SW480 (cell line): ENCODE measurements at places on chromosomes 16 and 17.

DNA sequence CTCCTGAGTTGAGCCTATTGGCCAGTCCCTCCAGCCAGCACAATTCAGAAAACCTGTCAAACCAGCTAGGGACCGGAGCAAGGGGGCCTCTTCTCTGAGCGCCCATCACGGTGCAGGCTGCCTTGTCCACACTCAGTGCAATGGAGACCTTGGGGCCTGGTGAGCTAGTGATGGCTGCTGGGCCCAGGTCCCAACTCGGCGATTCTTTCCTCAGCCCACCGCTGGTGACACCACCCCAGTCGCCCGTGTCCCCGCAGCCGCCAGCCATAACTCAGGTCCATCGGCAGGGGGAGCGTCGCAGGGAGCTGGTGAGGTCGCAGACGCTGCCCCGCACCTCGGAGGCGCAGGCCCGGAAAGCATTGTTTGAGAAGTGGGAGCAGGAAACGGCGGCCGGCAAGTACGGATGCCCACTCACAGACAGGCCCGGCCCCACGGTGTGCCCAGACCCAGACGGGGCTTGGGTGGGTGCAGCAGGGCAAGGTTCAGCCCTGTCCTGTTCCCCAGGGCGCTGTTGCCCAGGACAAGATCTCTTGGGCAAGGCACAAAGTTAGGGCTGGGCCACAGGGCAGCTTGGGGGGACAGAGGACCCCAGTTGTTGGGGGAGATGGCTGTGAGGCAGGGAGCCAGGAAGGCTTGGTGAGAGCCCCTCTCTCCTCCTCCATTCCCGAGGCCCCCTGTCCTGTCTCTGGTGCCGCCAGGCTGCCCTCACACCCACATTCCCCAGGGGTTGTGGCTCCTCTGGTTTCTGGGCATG, 10.8 kb downstream of the SMTNL2 start:
- no peak for DNase-seq

GRCh38 chr17:75611851-75612429, 21.3 kb upstream of the SMIM5 start:
- DNase-seq: peak; percentile 90

GRCh38 chr17:63240106-63240505, 206.0 kb downstream of the CYB561 start:
- no peak for DNase-seq

- DNase-seq: no peak
Observed at GRCh38 chr16:57072616-57073275, 19.6 kb upstream of the CPNE2 start.

DNA sequence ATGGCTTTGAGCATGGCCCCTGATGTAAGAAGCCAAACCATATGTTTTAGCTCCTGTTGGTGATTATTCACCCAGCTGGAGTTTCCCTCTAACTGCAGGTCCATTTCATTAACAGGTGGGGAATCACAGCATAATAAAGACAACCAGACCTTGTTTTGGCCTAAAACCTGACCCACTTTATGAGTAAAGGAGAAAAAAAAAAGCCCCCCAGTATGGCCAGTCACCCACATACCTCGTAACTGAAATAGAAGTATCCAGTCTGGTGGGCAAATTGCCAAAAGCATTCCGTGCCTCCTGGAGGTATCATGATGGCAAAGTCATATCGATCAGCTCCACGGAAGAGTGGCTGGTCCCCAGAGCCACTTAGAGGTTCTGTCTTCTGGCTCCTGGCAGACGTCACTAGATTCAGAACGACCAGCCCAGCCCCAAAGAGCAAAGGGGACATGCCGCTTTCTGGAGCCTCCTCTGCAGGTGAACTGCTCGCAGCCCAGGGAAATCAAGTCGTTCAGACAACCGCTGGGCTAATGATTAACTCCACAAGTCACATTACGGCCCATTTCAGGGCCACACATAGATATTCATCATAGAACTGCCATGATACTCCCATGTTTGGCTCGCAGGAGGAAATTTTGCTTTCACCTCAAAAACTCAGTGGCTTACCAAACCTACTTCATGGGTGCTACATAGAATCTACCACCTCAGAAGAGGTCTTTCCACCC, at the start of gene TMED6:
Gene TMED6, minus strand, starts transcription at position 478 of the 719 bp plus-strand sequence. Its CDS starts 33 bp downstream, at position 445.
- DNase-seq: peak; percentile 78

GRCh38 chr16:78890373-78890895, 710.1 kb downstream of the MAF start:
- DNase-seq: no peak

DNA sequence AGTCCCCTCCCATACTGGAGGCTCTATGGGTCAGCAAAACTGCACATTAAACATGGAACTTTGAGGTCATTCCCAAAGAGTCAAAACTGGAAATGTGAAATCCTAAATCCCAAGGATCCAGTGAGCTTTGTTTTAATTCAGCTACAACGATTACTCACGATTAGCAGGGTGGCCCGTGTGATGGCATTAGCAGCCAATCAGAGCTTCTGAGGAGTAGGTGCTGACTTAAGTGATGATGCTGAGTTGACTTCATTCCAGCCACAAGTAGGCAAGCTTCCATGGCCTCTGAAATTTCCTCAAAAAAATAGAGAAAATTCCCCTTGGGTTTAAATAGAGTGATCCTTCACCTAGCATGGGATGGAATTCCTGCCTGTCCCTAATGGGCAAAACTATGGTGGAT, 28.1 kb upstream of the BEAN1 start:
- DNase-seq: no peak

- DNase-seq: peak; percentile 71
Observed at GRCh38 chr17:50297407-50297865, 23.2 kb downstream of the TMEM92 start.

GRCh38 chr16:1823821-1824220, 2.8 kb downstream of the HAGH start:
- DNase-seq: peak; percentile 39

- no peak for DNase-seq
Observed at GRCh38 chr16:57647136-57647875, 18.9 kb downstream of the ADGRG1 start.

DNA sequence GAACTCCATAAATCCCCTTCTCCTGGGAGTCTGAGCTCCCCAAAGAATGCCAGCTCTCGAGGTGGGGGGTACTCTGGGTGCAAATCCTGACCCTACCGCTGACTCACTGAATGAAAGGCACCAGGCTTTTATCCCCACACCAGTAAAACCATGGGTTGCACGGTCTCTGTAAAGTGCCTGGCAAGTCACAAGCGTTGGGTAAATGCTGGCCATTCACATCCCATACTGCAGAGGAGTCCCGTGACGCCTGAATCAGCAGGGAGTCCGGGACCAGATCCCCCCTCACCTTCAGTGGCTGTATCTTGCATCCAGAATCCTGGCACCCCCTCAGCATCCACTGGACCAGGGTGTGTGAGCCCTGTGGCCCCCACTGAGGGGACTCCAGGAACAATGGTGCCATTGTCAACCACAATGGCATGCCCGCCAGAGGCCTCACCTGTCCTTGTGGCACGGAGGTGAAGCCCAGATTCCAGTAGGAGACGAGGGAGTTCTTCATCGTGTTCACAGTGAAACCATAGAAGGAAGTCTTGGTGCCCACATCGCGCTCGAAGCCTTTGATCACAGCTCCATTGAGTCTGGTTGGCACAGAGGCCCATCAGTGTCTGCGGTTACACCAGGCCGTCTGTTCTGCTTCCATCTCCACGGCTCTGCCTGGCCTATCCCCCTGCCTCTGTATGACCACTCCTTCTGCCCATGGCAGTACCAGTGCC, 13.3 kb downstream of the ST6GALNAC2 start:
- peak; percentile 93 for DNase-seq

DNA sequence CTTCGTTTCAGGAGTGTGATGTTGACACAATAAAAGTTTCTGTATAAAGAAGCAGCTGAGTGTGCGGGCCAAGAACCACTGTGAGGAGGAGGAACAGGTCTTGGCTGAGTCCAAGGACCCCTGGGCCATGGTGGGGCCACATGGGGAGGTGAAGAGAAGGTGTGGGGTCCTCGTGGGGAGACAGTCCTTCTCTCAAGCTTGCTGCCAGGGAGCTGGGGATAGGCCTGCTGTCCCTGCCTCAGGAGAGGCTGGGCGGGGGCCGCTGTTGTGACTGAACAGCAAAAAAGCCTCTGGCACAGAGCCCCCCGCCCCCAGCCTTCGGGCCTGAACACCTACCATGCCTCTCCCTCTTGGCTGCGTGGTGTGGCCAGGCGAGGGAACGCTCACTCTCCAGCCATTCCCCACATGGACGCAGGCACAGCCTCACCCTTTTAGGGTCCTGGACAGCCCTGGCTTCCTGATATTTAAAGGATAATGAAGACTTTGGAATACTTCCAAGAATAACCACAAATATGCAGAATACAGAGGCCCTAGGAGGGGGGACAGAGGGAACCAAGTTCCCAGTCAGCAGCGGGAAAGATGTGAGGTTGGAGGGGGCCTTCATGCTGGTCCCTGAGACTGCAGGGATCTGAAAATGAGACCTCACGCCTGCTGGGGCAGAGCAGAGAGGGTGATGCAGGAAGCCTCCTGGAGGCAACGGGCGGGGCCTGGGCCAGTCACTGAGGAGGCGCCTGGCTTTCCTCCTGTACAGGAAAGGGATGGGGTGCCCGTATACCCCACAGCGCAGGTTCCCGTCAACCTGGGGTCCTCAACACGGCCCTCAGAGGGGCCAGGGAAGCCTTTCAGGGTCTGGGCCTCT, 100.0 kb upstream of the CREBBP start:
- peak; percentile 31 for DNase-seq

DNA sequence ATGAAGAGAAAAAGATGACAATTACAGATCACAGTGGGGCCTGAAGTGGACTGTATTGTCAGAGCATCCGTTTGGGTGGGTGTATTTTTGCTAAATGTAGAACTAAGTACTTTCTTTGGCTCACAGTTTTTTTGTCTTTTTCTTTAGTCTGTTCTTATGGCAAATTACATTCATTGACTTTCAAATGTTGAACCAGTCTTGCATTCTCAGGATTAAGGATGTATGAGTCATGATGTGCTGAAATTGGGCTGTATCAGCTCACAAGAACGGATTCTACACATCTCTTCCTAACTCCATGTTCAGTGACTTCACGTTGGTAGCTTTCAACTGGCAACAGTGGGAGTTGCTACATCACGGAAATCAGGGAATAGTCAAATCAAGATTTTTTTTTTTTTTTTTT, 66.5 kb downstream of the TEX2 start:
- DNase-seq: no peak

DNA sequence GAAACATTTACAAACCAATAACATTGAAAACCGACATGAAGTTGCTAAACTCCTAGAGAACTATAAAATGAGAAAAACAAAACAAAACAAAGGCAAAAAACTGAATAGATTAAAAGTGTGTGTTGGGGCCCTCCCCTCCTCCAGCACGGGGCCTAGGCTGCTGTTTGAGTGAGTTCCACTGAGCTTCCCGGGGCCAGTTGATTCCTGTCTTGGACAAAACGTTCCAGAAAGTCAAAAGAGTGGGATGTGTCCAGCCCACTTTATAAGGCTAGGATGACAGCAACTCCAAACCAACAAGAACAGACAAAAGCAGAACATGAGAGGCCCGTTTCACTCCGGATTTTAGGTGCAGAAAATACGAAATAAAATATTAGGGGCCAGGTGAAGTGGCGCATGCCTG, 11.6 kb upstream of the CSNK1D start:
- no peak for DNase-seq

- no peak for DNase-seq
Observed at GRCh38 chr16:72430121-72430520, 258.2 kb upstream of the PMFBP1 start.

DNA sequence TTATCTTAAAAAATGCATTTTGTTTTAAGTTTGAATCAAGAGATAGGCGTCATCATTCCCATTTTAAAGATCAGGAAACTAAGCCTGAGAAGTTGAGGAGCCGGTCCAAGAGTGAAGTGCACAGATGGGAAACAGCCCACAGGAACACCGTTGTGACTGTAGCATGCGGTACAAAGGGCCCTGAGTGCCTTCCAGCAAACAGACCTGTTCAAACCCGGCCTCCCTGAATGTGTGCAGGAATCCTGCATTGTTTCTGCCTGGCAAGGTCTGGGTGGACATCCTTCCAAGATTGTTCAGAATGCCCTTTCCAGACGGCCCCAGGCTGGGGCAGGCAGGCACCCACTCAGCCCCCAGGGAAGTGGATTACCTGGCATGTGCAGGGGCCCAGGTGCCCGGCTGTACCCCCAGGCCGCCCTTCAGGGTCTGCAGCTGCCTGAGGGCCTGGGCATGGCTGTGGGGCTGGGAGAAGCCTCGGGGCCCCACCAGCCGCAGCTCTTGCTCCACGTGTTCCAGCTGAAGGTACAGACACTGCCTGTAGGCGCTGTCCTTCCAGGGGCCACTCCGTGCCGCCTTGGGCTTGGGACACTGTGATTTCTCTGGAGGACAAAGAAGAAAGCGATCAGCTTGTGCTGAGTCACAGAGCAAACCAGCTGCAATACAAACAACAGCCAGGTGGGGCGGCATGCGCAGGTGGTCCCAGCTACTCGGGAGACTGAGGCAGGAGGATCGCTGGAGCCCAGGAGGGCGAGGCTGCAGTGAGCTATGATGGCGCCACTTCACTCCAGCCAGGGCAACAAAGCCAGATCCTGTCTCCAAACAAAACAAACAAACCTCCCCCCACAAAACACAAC, 45.0 kb upstream of the GCSH start:
- DNase-seq: no peak

GRCh38 chr17:11539637-11540036, 58.6 kb upstream of the DNAH9 start:
- DNase-seq: no peak

- peak; percentile 7 for DNase-seq
Observed at GRCh38 chr17:2195729-2196128, 107.9 kb downstream of the SMG6 start.

GRCh38 chr16:82580298-82580890, 46.4 kb upstream of the CDH13 start:
- DNase-seq: peak; percentile 41

GRCh38 chr17:16872351-16873173, 99.4 kb downstream of the TNFRSF13B start:
- DNase-seq: no peak

GRCh38 chr17:48160177-48161081, 52.9 kb downstream of the SNX11 start:
- no peak for DNase-seq

DNA sequence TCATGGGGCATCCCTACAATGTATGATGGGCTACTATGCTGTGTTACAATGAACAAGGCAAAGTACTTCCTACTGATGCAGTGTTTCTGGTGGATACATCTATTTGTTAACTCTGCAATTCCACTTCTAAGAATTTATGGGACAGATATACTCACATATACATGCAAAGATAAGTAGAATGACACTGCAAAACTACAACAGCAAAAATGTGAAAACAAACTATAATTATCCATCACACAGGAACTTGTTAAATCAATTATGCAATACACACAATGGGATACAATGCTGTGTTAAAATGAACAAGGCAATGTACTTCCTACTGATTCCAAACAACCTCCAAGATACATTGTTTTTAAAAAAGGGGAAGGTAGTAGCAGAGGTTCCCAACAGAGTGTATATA, 3.2 kb downstream of the DDX52 start:
- no peak for DNase-seq

DNA sequence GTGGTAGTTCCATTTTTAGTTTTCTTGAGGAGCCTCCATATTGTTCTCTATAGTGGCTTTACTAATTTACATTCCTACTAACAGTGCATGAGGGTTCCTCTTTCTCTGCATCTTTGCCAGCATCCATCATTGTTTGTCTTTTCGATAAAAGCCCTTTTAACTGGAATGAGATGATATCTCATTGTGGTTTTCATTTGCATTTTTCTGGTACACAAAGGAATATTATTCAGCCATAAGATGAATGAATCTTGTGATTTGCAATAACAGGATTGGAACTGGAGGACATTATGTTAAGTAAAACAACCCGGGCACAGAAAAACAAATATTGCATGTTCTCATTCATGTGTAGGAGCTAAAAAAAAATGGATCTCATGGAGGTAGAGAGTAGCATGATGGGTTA, 31.6 kb downstream of the ITGAM start:
- DNase-seq: no peak
